Activated CD4-positive, alpha-beta T cell treated with anti-CD3 and anti-CD28 coated beads, Interleukin-2, Interleukin-6, amounts not matched to agents 100 ng/mL and 50 ng/mL, durations not matched to agents 16 hours and 8 hours (primary cell): ENCODE measurements at places on chromosomes 16 and 17.

DNA sequence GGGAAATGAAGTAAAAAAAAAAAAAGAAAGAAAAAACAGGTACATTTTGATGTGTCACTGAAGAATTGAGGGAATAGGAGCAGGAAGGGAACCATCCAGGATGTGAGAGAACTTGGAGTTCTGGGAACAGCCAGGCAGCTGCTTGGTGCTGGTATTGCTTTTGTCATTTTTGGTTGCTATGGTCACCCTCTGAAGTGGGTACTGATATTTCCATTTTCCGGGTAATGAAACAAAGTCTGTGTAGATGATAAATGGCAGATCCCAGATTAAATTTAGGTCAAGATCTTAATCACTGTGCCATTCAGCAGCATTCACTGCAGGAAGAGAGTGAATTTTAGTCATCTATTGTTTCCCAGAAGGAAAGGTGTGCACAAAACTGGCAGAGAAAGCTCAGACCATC is 93.6 kb downstream of the ABCA8 start:
- no peak for DNase-seq

- DNase-seq: no peak
Observed at GRCh38 chr17:63474174-63474573, 2.7 kb upstream of the ACE start.

DNA sequence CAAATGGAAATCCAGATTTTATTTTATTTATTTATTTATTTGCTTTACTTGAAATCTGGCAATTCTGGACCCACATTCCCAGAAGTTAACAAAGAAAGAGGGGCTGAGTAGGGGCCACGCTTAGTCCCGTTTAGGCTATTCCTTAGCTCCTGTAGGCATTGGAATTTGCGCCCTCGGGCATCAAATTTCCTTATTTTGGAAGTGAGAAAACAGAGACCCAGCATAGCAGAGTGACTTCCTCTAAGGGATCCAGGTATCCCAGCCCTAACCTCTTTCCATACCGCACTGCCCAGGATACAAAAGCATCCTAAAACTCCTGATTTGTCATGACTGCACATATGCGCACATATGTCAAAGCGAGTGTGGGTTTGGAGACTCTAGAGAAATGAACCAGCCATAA is 19.0 kb upstream of the SMG1 start:
- DNase-seq: no peak

DNA sequence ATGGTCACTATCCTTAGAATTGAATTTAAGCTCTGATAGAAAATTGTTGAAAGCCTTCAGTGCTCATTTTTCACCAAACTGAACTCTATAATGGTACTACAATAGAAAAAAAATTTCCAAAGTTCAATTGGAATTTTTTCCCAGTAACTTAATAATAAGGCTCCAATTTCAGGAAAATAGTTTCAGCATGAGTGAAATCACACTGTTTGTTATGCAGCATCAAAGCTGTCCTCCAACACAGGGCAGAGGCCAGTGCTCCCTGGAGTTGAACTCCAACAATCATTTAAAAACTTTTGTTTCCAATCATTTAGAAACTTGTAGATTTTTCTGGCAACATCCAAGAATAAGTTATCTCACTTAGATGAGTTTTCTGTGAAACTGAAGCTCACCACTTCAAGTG is 103.1 kb upstream of the HSBP1 start:
- no peak for DNase-seq
